ENCODE measurements at places on chromosomes 7 and 10. TPM values are rescaled to one million over a fixed set of nuclear protein-coding genes. Genes with fewer than 3 reads are reported as not detected.

Gene KLHL7
- total RNA-seq, result 117 TPM

Gene ADAM12
- 7.4 TPM for total RNA-seq

Gene ZNF12
- 30.1 TPM for total RNA-seq

Gene COL28A1
- total RNA-seq, result 0.60 TPM

Gene CHAT
- not detected for total RNA-seq

Gene IGFBP1
- total RNA-seq, result 0.69 TPM

GRCh38 chr7:132755538-132756483, 179.5 kb upstream of the PLXNA4 start:
- no peaks in the 10 kb centered on the region for H3K27me3 ChIP-seq
- H3K27ac ChIP-seq, result no peak overlapping the region
- DNase-seq, result no peak
- no peak overlapping the region for H3K4me3 ChIP-seq
- peaks cover 7% of the 10 kb centered on the region for H3K4me1 ChIP-seq
- H3K36me3 ChIP-seq, result no peaks in the 10 kb centered on the region

GRCh38 chr10:92265687-92266258, 25.1 kb downstream of the CPEB3 start:
- no peaks in the 10 kb centered on the region for H3K4me1 ChIP-seq
- H3K36me3 ChIP-seq, result no peaks in the 10 kb centered on the region
- no peak for DNase-seq
- H3K27me3 ChIP-seq, result no peaks in the 10 kb centered on the region
- no peak overlapping the region for H3K27ac ChIP-seq
- no peak overlapping the region for H3K4me3 ChIP-seq

DNA sequence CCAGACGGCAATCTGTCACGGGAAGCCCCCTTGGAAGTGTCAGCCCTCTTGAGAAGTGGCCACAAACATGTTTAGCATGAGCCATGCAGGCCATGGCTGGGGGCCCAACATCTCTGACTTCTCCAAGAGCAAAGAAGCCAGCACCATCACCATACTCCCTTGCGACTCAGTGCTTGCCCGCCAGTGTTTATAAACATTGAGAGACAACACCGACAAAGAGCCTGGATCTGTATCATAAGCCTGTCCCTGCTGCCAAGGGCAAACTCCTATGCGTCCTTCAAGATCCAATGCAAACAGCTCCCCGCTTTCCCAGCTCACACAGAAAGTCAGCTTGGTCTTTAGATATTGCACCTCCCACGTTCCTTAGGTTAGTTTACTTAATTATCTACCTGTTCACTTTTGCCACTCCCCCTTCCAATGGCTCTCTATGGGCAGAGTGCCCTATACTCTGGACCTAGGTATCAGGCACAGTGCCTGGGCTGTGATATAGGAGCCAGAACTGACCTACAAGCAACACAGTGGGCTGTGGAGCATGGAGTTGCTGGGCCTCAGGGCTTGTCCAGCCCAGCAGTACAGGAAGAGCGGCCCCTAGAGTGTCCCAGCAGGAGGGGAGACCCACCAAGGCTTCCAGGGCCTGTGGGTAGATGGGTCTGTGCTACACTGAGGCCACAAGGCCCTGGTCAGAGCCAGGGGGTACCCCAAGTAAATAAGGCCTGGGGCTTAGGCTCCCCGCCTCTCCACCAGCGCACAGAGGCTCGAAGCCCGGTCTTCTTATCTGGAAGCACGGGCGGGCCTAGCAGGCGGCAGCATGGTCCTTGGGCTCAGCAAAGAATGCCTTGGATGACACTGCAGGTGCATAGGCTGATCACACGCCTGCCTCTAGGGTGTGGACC, 37.7 kb downstream of the CAMK2B start:
- H3K27ac ChIP-seq, result no peak overlapping the region
- peaks cover 12% of the 10 kb centered on the region for H3K27me3 ChIP-seq
- no peaks in the 10 kb centered on the region for H3K36me3 ChIP-seq
- no peak overlapping the region for H3K4me3 ChIP-seq
- no peaks in the 10 kb centered on the region for H3K4me1 ChIP-seq

GRCh38 chr7:139876622-139877283, 47.7 kb downstream of the TBXAS1 start:
- no peak for DNase-seq
- no peak overlapping the region for H3K27ac ChIP-seq
- no peaks in the 10 kb centered on the region for H3K4me1 ChIP-seq
- H3K36me3 ChIP-seq, result no peaks in the 10 kb centered on the region
- no peak overlapping the region for H3K4me3 ChIP-seq

- no peak overlapping the region for H3K27ac ChIP-seq
- no peaks in the 10 kb centered on the region for H3K36me3 ChIP-seq
- H3K27me3 ChIP-seq, result no peaks in the 10 kb centered on the region
Measured at GRCh38 chr7:112969946-112970345, 116.7 kb downstream of the GPR85 start.

DNA sequence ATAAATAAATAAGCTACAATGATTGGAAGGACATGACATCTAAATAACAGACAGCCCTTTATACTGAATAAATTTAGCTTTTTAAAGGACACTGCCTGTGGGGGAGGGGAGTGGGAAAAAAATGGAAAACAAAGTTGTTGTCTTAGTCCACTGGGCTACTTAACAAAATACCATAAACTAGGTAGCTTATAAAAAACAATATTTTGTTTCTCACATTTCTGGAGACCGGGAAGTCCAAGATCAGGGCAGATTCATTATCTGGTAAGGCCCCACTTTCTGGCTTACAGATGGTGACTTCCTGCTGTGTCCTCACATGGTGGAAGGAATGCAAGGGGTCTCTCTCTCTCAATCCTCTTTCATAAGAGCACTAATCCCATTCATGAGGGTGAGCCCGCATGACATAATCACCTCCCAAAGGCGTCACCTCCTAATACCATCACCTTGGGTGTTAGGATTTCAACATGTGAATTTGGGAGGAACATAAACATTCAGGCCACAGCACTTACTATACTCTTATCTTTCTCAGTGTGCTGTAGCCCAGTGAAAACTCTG, 43.0 kb downstream of the DNAJC12 start:
- no peaks in the 10 kb centered on the region for H3K27me3 ChIP-seq
- H3K4me3 ChIP-seq, result no peak overlapping the region
- no peaks in the 10 kb centered on the region for H3K36me3 ChIP-seq
- DNase-seq, result peak; percentile 57
- H3K27ac ChIP-seq, result no peak overlapping the region
- H3K4me1 ChIP-seq, result peaks cover 6% of the 10 kb centered on the region

DNA sequence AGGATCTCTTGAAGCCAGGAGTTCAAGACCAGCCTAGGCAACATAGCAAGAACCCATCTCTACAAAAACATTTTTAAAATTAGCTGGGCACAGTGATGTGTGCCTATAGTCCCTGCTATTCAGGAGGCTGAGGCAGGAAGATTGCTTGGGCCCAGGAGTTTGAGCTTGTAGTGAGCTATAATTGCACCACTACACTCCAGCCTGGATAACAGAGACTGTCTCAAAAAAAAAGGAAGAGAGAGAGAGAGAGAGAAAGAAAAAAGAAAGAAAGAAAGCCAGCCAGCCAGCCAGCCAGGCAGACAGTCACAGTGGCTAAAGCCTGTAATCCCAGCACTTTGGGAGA, 95.2 kb upstream of the STK17A start:
- peaks cover 5% of the 10 kb centered on the region for H3K4me1 ChIP-seq
- no peaks in the 10 kb centered on the region for H3K36me3 ChIP-seq
- no peaks in the 10 kb centered on the region for H3K27me3 ChIP-seq
- no peak overlapping the region for H3K4me3 ChIP-seq
- no peak overlapping the region for H3K27ac ChIP-seq
- no peak for DNase-seq

DNA sequence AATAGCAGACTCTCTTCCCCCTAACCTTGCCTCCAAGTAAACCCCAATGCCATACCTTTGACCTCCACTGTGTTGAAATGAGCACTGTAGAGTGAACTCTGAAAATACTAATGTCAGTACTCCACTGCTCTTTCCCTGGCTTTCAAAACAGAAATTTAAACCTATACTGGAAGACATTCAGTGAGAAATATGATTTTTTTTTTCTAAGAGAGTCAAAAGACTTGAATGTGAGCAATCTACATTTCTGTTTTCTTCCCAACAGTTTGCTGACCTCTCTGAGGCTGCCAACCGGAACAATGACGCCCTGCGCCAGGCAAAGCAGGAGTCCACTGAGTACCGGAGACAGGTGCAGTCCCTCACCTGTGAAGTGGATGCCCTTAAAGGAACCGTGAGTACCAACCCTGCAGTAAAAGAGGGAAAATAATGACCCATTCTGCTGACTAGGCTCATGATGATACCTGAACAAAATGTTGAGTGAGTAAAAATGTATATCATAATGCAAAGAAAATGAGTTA, 6.4 kb downstream of the VIM start:
- no peak for DNase-seq
- H3K27me3 ChIP-seq, result no peaks in the 10 kb centered on the region
- peaks cover 11% of the 10 kb centered on the region for H3K4me1 ChIP-seq
- H3K4me3 ChIP-seq, result no peak overlapping the region

DNA sequence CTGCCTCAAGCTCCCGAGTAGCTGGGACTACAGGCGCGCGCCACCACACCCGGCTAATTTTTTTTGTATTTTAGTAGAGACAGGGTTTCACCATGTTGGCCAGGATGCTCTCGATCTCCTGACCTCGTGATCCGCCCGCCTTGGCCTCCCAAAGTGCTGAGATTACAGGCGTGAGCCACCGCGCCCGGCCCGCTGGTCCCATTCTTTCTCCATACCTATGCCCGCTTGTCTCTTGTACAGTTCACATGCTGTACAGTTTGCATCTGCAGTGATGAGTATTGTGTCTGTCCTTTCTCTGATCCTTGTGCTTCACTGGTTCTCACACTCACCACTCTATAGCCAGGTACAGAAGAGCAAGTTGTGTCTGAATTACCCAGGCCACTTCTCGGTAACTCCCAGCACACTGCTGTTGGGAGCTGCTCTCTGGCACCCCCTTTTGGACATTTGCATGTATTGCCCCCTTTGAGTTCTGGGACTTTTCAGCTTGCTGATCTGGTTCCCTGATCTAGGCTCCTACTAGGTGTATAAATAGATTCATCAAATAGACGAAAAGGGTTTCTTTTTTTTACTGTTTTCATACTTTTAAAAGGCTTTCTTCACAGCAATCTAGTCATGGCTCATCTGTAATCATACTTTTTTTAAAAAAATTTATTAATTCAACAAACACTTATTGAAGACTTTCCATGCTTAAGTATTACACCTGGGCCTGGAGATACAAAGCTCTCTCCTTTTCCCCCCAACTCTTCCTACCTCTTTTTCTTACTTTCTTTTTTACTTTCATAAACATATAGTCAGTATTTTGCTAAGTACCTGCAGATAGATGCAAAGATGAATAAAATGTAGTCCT, 53.5 kb downstream of the AOAH start:
- H3K4me3 ChIP-seq, result no peak overlapping the region
- H3K27ac ChIP-seq, result no peak overlapping the region
- no peaks in the 10 kb centered on the region for H3K36me3 ChIP-seq
- H3K27me3 ChIP-seq, result no peaks in the 10 kb centered on the region

GRCh38 chr10:117462816-117463544, 79.6 kb upstream of the EMX2 start:
- no peak overlapping the region for H3K4me3 ChIP-seq
- H3K4me1 ChIP-seq, result peaks cover 8% of the 10 kb centered on the region
- no peaks in the 10 kb centered on the region for H3K27me3 ChIP-seq
- DNase-seq, result no peak
- no peak overlapping the region for H3K27ac ChIP-seq

All from neural progenitor cell (in vitro differentiated cells).